Upper lobe of left lung (tissue), 6 donors: ENCODE measurements at places on chromosomes 6 and 20. TPM values are rescaled to one million over a fixed set of nuclear protein-coding genes. Genes with fewer than 3 reads are reported as not detected.

The ALDH8A1 gene
- not detected for total RNA-seq

The PRDM13 gene
- total RNA-seq: not detected

DNA sequence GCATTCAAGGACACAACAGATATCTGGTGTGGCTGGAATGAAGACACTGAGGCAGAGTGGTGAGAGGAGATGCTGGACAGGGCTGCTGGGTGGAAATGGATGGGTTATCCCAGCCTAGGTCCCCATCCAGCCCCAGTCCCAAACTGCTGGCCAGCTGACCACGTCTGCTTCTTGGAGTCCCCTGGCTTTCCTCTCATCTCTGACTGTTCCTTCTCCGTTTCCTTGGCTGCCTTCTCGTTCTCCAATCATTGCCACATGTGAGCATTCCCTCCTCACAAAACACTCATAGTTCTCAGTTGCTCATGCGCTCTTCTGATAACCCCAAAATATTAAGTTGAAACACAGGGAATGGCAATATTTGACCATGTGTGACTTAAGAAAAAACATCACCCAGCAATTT lies 31.5 kb downstream of the MAFB start:
- peak overlapping the region; percentile 22 for H3K27ac ChIP-seq
- H3K4me1 ChIP-seq: no peaks in the 10 kb centered on the region
- H3K4me3 ChIP-seq: no peak overlapping the region
- no peak for DNase-seq

The BPIFB1 gene
- total RNA-seq: 19.5 TPM

- no peak for DNase-seq
- H3K27ac ChIP-seq: no peak overlapping the region
- H3K4me1 ChIP-seq: no peaks in the 10 kb centered on the region
- H3K27me3 ChIP-seq: no peaks in the 10 kb centered on the region
- no peaks in the 10 kb centered on the region for H3K36me3 ChIP-seq
- H3K4me3 ChIP-seq: no peak overlapping the region
Measured at GRCh38 chr20:47960277-47960676, 175.0 kb upstream of the SULF2 start.

The TPBG gene
- 7.7 TPM for total RNA-seq

The DSP gene
- 33.8 TPM for total RNA-seq

The OR2J3 gene
- total RNA-seq: not detected

GRCh38 chr6:3418496-3419060 lies 38.3 kb downstream of the SLC22A23 start:
- peak overlapping the region; percentile 27 for H3K27ac ChIP-seq
- no peaks in the 10 kb centered on the region for H3K4me1 ChIP-seq
- H3K27me3 ChIP-seq: no peaks in the 10 kb centered on the region
- DNase-seq: no peak
- no peak overlapping the region for H3K4me3 ChIP-seq

- H3K27me3 ChIP-seq: no peaks in the 10 kb centered on the region
- no peaks in the 10 kb centered on the region for H3K4me1 ChIP-seq
- no peak overlapping the region for H3K4me3 ChIP-seq
Measured at GRCh38 chr6:64750910-64751309, 956.1 kb downstream of the EYS start.

- no peaks in the 10 kb centered on the region for H3K27me3 ChIP-seq
- no peak for DNase-seq
- H3K27ac ChIP-seq: no peak overlapping the region
- H3K4me1 ChIP-seq: no peaks in the 10 kb centered on the region
- H3K36me3 ChIP-seq: no peaks in the 10 kb centered on the region
Measured at GRCh38 chr20:36367907-36368799, 62.0 kb downstream of the DLGAP4 start.

DNA sequence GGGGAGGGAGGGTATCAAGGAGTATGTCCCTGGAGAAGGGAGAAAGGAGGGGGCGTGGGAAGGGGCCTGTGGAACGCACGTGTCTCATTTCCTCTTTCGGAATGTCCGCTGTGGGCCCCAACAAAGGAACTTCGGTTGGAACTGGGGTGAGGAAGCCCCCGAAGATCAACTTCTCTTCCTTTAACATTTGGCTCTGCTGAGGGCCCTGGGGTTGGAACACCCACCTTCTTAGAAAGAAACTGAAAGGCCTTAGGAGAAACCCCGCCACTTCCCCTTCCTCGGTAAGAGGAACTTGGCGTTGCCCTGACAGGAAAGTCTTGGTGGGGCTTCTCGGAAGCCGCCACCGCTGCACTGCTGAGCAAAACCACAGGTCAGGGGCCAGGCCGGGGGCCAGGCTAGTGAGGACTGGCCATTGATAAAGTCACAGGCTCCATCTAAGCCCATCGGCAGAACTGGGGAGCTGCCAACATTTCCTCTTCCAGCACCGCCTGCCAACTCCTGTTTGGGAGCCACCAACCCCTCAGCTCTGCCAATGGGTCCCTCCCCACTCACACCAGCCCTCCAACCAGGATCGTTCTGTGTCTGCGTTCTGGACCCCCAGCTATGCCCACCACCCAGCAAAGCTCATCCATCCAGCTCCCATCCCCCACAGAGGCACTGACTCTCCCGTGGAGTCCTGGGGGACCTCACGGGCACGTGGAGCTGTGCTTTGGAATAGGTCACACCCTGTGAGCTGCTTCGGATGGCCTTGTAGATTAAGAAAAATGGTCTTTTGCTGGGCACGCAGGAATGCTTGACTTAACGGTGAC lies 44.8 kb downstream of the FGD2 start:
- peak overlapping the region; percentile 76 for H3K27ac ChIP-seq
- H3K27me3 ChIP-seq: no peaks in the 10 kb centered on the region
- H3K36me3 ChIP-seq: no peaks in the 10 kb centered on the region
- H3K4me3 ChIP-seq: no peak overlapping the region
- peaks cover 31% of the 10 kb centered on the region for H3K4me1 ChIP-seq

DNA sequence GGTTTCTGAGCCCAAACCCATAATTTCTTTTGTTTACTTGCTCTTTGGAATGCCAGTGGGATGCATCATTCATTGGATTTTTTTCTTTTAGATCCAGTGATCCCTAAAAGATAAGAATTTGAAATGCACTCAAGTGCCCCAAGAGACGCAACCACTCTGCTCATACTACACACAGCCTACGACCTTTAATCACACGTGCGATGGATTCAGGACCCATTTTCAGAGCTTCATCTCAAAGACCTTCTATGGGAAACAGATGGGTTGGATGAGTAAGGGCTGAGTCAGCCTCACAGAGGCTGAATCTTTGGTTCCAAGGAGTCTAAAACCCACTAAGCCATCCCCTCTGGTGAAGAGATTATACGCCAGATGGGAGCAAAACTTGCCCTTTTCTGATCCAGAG lies 265.5 kb upstream of the EXOC2 start:
- H3K27me3 ChIP-seq: no peaks in the 10 kb centered on the region
- no peaks in the 10 kb centered on the region for H3K4me1 ChIP-seq
- DNase-seq: no peak
- no peak overlapping the region for H3K4me3 ChIP-seq
- no peak overlapping the region for H3K27ac ChIP-seq

DNA sequence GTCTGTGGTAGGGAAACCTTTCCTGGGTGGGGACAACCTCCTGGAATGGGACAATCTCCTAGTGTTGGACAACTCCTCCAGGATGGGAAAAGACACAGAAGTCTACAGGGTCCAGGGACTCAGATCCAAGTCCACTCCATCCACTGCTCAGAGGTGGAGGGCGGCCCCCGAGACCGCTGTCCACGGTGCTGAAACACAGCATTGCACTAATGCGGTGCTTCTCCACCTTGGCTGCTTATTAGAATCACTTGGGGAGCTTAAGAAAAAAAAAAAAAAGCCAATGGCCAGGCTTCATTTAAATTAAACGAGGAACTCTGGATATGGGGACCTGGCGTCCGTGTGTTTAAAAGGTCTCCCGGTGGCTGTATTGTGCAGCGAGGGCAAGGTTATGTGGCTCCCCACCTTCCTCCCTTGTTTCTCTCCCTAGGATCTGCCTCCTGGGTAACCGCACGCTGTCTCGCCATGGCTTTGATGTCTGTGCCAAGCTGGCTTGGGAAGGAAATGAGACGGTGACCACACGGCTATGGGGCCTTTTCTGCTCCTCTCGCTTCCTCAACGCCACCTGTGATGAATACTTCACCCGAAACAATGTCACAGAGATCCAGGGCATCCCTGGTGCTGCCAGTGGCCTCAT lies 12.0 kb downstream of the SLC12A5 start:
- H3K27ac ChIP-seq: no peak overlapping the region
- H3K27me3 ChIP-seq: no peaks in the 10 kb centered on the region
- H3K4me1 ChIP-seq: no peaks in the 10 kb centered on the region
- no peak overlapping the region for H3K4me3 ChIP-seq
- no peak for DNase-seq
- no peaks in the 10 kb centered on the region for H3K36me3 ChIP-seq

- H3K36me3 ChIP-seq: no peaks in the 10 kb centered on the region
- H3K27me3 ChIP-seq: no peaks in the 10 kb centered on the region
- H3K27ac ChIP-seq: no peak overlapping the region
- no peaks in the 10 kb centered on the region for H3K4me1 ChIP-seq
- no peak for DNase-seq
Measured at GRCh38 chr20:60586269-60587050, 628.2 kb downstream of the CDH26 start.

- DNase-seq: no peak
- no peaks in the 10 kb centered on the region for H3K27me3 ChIP-seq
- no peak overlapping the region for H3K27ac ChIP-seq
- no peak overlapping the region for H3K4me3 ChIP-seq
- no peaks in the 10 kb centered on the region for H3K4me1 ChIP-seq
Measured at GRCh38 chr6:40492187-40492586, 95.0 kb downstream of the LRFN2 start.

DNA sequence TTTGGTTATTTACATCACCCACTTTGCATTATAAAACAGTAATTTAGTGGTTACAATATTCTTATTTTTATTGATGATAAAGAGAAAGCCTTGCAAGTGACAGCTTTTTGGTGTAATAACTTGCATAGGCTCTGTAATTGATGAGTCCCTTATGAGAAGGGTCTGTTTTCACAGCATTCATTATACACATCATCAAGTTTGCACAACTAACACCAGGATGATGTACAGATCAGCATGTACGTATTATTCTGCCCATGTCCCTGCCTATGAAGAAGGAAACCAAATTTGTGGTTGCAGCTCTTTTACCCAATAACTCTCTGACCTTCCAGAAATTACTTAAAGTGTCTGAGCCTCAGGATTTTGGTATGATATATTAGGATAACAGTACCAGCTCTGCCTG lies 59.2 kb downstream of the CLVS2 start:
- H3K27me3 ChIP-seq: no peaks in the 10 kb centered on the region
- no peaks in the 10 kb centered on the region for H3K36me3 ChIP-seq
- H3K27ac ChIP-seq: no peak overlapping the region
- no peak overlapping the region for H3K4me3 ChIP-seq
- H3K4me1 ChIP-seq: no peaks in the 10 kb centered on the region
- no peak for DNase-seq

- H3K4me3 ChIP-seq: no peak overlapping the region
- H3K27ac ChIP-seq: no peak overlapping the region
- H3K4me1 ChIP-seq: no peaks in the 10 kb centered on the region
- DNase-seq: no peak
- no peaks in the 10 kb centered on the region for H3K27me3 ChIP-seq
Measured at GRCh38 chr20:16917636-16918035, 169.5 kb downstream of the OTOR start.

The BPIFB2 gene
- total RNA-seq: 3.1 TPM

The SLC17A1 gene
- total RNA-seq: not detected
